ENCODE measurements at places on chromosomes 3 and 15.

- no peak for DNase-seq
Observed at GRCh38 chr15:51692154-51692553, 10.9 kb downstream of the SCG3 start.

DNA sequence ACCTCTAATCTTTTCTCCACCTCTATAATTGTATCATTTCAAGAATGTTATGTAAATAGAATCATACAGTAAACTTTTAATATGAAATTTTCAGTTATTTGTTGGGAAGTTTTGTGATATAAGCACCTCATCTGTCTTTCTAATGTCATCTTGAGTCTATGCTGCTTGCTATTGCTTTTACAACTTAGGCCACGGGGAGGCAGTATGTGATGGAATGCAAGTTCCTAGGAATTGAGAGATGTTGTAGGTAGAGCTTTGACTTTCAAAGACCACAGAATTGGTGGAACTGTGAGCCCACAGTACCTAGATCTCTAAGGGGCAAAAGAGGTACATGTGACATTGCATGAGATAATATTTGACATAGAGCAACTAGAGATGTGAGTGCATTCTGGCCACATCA lies 328.3 kb downstream of the MFSD1 start:
- no peak for DNase-seq

GRCh38 chr15:28994831-28995596 lies 109.2 kb downstream of the APBA2 start:
- DNase-seq, result no peak

- no peak for DNase-seq
Observed at GRCh38 chr3:172213904-172214303, 174.5 kb downstream of the FNDC3B start.

DNA sequence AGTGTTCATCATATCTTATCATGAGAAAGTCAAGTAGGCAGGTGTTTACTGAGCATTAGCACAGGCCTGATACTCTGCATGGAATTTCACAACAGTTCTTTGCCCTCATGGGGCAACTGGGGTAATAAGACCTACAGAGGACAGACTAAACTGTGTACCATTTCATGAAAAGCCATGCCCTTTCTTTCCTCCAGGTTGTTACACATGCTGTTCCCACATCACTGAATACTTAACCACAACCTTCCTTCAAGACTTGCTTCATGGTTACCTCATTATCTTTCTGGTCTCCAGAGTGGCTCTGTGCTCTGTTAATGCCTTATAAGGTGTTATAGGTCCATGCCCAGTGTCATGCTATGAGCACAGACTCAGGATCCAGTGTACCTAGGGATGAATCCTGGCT lies 28.2 kb upstream of the RSL24D1 start:
- DNase-seq, result no peak

DNA sequence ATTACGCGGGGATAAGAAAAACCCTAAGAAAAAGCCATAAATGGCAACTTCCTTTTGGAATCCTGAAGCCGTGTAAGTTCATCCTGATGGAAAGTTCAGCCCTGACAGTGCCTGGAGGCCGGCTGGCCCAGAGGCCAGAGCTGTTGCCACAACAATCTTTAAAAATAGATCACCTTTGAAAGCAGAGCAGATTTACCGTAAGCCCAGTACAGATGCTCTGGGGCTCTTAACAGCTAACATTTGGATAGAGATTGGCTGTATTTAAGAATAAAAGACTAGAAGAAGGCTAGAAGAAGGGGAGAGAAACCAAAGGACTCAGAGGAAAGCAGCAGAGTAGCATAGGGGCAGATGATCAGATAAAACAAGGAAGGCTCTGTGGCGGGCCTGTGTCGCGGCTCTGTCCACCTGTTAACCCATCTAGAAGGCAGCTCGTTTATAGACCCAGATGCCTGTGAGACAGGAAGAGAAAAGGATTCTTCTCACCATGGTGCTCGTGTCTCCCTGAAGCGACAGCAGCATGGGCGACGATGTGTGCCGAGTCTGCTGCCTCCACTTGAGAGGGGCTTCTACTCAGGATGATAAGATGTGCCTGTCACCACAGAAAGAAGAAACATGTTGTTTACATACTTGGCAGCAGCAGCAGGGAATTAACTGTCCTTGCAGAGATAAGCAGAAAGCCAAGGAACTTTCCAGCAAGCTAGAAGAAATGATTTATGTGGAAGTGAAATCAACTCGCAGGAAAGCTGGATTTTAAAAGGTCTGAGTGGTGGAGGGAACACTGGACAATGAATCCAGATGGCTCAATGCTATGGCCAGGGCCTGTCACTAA lies 69.9 kb downstream of the SYNM start:
- DNase-seq, result no peak

- no peak for DNase-seq
Observed at GRCh38 chr15:55327387-55327786, 8.4 kb downstream of the PIGB start.

GRCh38 chr3:53040351-53040820 lies 5.5 kb downstream of the SFMBT1 start:
- no peak for DNase-seq

- DNase-seq, result no peak
Observed at GRCh38 chr3:121803771-121804320, 31.0 kb downstream of the IQCB1 start.

- DNase-seq, result no peak
Observed at GRCh38 chr3:9251055-9251786, 1.8 kb upstream of the SRGAP3 start.

DNA sequence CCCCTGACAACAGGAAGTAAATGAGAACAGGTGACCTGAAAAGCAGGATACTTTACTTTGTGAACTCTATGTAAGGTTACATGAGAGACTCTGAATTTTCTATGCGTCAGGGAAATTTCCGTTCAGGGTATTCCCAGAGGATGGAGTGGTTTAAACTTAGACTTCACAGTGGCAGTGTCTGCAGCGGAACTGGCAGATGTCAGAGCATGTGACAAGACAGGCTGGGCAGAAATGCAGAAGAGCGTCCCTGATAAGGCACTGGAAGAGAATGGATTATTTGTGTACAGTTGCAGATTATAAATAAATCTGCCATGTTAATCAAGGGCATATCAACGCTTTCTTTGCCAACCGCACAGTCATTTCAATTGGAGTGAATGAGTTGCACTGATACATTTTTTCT lies 598.4 kb upstream of the ZNF717 start:
- DNase-seq, result no peak

- DNase-seq, result no peak
Observed at GRCh38 chr15:94522125-94522524, 290.8 kb downstream of the MCTP2 start.

GRCh38 chr3:52177701-52178042 lies 20.3 kb upstream of the ALAS1 start:
- DNase-seq, result no peak

- no peak for DNase-seq
Observed at GRCh38 chr3:142501004-142501926, 53.4 kb upstream of the XRN1 start.

DNA sequence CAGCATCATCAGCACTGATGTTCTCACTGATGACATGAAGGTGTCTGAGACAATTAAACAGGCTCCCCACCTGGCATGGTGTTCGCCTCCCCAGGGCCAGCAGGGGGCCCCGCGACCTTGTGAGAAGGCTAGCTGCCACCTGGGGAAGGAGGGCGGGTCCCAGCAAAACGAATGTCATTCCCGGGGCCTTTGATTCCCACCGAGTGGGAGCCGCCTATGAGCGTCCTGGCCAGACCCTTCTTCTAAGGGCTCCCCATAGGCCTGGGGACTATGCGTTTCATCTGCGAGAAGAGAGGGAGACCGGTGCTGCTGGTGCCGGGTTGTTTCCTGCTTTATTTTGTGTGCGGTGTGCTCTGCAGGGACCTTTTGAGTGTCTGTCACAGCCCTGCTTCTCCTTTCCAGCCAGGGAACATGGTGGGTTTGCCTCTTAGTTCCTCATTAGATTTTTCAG lies 20.5 kb upstream of the MINDY4B start:
- DNase-seq, result peak; percentile 55

DNA sequence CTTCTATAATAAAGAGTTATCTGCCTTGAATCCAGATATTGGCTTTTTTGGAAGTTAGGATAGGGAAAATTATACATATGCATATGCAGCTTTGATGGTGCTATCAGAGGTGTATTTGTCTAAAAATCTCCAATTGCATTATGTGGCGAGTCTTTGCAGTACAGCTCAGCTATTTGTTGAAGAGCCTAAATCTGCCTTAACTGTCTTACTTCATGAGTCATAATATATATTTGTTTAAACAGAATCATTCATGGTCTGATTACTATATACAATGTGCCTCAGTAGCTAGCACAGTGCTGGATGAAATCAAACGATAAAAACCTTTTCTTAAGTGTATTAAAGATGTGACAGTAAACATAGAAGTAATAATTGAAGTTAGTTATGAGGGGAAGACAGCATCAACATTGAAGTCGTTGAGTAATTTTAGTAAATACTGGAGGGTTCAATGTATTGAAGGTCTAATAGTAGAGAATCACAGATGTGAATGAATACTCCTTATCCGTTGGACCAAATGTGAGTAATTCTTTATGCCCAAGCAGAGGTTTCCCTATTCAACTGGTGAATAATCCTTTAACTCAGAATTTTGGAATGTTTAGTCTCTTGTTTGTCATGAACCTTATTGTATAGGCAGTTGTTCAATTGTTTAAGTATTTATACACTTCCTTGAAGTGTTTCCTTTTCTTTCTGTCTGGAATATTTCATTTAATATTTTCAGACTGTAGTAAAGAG lies 74.8 kb upstream of the NAALADL2 start:
- no peak for DNase-seq

DNA sequence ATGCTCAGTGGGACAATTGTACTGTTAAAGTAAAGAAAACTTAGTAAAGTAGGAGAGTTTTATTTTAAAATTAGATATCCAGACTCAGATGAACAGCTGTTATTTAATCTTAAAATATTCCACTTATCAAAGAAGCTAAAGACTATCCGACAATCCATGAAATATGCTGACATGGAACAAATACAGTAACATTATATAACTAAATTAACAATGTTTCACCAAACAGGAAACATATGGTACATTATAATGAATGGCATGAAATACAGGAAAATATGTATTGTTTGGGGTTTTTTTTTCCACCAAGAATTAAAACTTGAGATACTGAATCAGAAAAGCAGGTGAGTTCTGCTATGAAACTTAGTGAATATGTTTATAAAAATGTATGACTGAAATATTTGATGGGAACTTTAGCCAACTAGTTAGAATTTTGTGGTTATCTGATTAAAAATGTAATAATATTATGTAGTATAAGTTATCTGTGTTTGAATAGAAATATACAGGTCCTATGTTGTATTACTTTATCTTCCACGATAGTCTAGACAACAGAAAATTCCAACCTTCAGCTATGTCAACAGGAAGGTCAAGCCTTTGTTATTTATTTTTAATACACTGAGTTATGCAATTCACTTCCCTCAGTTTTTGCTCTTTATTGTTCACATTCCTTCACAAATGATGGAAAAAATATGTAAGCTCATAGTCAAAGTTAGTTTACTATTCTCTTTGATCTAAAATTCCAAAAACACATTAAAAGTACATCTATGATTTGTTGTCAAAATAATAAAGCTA lies 72.7 kb downstream of the UACA start:
- DNase-seq, result no peak

GRCh38 chr3:54939557-54940300 lies 11.9 kb upstream of the LRTM1 start:
- DNase-seq, result no peak

DNA sequence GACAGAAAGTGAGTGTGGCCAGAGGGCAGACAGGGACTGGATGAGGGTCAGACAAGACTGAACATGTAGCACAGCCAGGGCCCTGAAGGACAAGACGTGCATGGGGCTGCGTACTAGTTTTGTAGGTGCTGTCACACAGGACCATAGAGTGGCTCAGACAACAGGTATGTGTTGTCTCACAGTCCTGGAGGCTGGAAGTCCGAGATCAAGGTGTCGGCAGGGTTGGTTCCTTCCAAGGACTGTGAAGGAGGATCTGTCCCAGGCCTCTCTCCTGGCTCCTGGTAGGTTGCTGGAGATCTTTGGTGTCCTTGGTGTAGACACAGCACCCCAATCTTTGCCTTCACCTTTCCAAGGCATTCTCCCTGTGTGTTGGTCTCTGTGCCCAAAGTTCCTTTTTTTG lies 136.4 kb downstream of the SRGAP3 start:
- no peak for DNase-seq

DNA sequence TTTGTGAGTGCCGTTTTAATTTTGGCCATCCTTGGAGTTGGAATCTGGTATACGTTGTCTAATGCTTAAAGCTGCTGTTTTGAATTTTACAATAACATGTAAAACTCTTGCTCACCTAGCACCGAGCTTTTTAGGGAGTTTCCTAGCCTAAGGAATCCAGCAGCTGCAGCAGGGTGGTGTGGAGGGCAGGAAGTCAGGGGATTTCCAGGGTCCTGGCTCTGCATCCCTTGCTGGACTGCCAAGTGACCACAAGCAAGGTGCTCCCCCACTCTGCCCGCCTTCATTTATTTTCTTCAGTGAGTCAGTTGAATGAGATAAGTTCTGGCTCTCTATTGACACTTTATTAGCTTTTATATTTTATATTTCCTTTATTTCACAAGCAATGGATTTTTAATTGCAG lies 113.7 kb downstream of the ATG7 start:
- no peak for DNase-seq

Data from CD4-positive, alpha-beta T cell (primary cell).